Stimulated activated CD4-positive, alpha-beta T cell treated with anti-CD3 and anti-CD28 coated beads, Interleukin-12 subunit alpha, Interleukin-12 subunit beta, amount 100 ng/mL, for 24 hours (primary cell): ENCODE measurements at places on chromosomes 7 and 10.

- DNase-seq = no peak
Measured at GRCh38 chr7:149566103-149566502, 68.5 kb upstream of the ZNF746 start.

DNA sequence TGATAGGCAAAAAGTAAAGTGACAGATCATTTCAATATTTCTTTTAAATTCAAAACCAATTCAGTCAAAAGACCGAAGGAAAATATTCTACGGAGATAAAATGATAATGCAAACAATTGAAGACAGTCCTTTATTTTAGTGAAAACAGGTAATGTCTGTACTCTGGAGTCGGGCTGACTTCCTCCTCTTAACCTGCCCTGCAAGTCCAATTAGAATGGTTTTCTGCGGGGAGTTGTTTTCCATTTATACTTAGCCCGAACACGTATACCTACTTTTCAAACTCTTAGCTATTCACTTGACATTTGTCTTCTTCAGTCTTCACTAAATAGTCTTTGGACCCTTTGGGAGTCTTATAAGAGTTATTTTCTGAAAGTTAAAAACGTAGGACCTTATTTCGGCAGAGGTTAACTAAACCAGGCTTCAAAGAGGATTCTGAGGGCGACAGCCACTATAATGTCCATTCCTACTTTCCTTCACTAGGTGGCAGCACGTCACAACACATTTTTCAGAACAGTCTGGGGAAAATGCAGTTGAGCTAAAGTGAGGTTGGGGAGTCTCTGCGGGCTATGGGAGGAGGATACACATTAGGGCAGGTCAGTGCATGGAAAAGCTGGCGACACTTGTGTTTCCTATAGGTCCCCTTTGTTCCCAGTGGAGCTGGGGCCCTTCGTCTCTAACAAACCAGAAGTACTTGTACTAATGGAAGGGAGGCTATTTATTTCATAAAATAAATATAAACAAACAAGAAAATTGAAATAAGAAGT lies 472.0 kb downstream of the KCNMA1 start:
- DNase-seq = peak; percentile 11

- no peak for DNase-seq
Measured at GRCh38 chr10:25083546-25084111, 67.2 kb downstream of the THNSL1 start.

GRCh38 chr10:109981650-109982049 lies 26.1 kb upstream of the ADD3 start:
- no peak for DNase-seq

GRCh38 chr7:118615681-118616080 lies 391.2 kb downstream of the ANKRD7 start:
- DNase-seq = no peak

DNA sequence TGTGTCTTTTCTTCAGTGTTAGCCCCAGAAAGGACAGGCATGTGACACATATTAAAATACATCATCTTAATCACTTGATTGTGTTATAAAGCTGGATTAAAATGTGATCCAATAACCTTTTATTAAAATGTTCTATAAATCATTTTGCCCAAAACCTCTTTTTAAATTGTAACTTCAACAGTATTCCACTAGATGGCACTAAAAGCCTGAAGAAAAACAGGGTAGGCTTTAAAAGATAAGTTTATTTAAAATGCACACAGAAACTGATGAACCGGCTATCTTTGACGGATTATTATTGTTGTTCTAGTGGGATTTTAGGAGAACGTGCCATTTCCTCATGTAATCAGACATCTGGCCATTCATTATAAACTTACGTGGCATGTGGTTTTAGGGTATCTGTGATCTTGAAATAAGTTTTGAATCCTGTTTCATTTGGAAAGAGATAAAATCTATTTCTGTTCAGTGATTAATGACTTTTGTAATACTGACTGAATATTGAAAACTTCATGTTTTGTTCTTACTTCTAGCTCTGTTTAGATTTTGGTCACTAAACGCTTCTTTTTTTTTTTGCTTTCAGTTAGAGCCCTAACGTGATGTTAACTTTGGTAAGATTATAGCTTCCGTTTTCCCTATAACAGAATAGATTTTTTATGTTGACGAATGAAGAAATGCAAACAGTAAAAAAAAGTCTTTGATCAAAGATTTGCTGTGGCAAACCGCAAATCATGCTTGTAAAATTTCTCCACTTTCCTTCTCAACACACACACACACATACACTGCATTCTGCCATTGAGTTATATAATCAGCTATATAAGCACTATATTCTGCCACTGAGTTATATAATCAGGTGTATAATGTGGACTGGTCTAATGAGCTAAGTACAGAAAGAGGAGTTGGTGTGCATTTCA lies 13.6 kb downstream of the VPS50 start:
- no peak for DNase-seq

DNA sequence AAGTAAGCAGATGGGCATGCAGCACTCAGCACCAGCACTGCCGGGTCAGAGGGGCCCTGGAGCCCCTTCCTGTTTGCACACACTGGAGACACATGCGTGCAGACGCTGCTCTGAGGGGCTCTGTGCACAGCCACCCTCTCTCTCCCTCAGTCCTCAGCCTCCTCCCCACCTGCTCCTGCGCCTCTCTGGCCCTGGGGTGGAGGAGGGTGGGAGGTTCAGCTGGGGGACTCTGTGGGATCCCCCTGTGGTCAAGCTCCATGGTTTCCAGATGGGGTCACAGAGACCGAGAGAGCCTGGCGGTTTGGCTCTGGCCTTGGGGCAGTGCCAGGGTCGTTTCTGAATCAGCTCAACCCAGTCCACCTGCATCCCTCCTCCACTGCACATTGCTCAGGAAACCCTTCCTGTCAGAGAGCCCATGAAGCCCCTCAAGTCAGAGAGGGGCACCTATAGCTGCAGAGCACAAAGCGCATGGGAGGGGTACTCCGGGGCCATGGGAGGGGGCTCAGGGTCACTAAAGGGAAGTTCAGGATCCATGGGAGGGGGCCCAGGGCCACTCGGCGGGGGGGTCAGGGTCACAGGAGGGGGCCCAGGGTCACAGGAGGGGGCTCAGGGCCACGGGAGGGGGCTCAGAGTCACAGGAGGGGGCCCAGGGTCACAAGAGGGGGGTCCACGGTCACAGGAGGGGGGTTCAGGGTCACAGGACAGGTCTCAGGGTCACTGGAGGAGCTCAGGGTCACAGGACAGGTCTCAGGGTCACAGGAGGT lies 161.7 kb downstream of the ADARB2 start:
- no peak for DNase-seq

GRCh38 chr10:78211561-78212051 lies 177.9 kb downstream of the RPS24 start:
- no peak for DNase-seq

DNA sequence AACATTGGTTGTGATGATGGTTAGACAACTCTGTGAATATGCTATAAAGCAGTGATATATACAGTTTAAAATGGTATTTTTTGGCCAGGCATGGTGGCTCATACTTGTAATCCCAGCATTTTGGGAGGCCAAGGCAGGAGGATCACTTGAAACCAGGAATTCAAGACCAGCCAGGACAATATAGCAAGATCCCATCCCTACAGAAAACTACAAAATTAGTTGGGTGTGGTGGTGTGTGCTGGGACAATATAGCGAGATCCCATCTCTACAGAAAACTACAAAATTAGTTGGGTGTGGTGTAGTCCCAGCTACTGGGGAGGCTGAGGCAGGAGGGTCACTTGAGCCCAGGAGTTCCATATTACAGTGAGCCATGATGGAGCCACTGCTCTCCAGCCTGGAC lies 27.5 kb upstream of the MSMB start:
- DNase-seq = no peak

GRCh38 chr7:80618096-80618495 lies 20.3 kb upstream of the CD36 start:
- no peak for DNase-seq

GRCh38 chr10:124588736-124589490 lies 127.3 kb downstream of the LHPP start:
- no peak for DNase-seq

DNA sequence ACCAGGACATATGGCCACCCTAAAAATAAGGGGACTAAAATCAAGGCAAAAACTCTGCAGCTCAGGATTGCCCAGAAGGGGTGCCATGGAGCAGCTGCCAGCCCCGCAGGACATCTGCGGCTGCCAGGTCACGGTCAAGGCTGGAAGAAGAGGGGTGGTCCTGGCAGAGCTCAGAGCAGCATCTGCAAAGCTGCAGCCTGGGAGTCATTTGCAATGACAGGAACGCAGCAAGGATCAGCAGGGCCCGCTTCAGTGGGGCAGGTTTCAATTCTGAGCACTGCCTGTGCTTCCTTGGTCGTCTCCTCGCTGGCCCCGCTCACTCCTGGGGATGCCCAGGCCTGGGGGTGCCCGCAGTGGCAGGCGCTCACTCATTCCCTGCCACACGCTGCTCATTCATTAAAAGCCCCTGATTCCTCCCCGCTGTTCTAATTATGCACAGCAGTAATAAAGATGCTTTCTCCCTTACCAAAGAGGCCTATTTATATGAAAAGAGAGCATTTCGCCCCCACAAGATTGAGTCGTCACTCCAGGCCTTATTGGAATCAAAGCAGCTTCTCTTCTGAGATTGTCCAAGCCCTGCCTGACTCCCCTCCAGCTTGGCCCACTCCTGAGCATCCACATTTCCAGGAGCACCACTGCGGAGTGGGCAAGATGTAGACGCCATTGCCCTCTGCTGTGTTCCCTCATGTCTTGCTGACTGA lies 4.6 kb downstream of the HSPA12A start:
- no peak for DNase-seq

DNA sequence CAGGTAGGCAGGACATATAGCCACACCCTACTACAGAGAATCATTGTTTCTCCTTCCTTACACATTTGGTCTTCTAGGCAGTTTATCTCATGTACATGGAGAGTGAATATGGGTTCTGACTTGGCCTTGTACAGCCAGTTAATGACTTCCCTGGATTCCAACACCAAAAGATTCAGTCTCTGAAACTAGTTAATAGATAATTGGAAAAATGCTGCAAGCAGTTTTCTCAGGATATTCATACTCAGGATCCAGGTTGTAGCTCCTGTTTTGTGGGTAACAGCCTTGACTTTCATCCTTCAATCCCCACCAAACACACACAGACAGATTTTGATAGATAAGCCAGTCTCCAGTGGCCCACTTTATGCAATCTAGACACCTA lies 690.2 kb downstream of the NRG3 start:
- no peak for DNase-seq

DNA sequence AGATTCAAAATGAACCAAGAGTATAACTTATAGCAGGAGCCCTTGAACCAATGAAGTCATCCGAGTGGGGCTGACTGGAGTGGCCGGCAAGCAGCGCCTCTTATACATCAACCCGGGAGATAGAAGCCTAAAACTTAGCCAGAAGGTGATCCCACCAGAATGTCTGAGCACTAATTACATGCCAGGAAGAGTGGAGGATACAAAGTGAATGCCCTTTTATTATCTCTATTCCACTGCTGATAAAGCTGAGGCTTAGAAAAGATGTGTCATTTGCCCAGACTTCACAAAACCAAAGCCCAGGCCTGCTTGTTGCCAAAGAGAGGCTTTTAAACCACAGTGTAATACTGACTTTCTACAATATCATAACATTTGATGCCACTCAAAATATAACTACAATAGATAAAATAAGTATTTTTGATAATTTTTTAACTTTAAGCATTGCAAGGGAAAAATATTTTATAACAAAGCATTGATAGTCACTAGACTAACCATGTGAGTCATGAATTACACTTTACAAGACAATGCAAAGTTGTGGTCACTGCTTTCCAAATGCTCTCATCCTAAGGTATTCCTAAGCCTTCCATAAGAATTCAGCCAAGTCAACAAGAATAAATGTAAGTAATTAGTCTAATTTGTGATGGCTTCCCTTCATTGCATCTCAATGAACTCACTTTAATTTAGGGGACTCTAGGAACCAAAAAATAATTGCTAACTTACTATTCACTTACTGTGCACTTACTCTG lies 58.6 kb upstream of the ARID5B start:
- no peak for DNase-seq

DNA sequence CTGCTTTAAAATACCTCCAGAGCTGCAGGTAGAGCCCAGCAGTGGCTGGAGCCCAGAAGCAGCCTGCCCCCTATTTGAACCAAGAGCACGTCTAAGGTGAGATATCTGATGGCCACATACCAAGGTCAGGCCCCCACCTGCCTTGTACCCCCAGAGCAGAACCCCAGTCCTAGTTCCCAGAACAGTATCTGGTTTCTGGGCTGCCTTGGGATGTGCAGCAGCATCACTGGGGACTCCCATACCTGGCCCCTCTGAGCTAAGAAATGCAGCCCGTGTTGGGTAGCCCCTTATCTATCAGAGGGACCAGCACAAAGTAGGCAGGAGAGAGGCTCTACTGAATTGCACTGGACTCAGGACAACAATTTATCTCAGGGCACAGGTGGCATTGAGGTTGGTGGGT lies 8.9 kb downstream of the SFTPD start:
- DNase-seq = no peak

DNA sequence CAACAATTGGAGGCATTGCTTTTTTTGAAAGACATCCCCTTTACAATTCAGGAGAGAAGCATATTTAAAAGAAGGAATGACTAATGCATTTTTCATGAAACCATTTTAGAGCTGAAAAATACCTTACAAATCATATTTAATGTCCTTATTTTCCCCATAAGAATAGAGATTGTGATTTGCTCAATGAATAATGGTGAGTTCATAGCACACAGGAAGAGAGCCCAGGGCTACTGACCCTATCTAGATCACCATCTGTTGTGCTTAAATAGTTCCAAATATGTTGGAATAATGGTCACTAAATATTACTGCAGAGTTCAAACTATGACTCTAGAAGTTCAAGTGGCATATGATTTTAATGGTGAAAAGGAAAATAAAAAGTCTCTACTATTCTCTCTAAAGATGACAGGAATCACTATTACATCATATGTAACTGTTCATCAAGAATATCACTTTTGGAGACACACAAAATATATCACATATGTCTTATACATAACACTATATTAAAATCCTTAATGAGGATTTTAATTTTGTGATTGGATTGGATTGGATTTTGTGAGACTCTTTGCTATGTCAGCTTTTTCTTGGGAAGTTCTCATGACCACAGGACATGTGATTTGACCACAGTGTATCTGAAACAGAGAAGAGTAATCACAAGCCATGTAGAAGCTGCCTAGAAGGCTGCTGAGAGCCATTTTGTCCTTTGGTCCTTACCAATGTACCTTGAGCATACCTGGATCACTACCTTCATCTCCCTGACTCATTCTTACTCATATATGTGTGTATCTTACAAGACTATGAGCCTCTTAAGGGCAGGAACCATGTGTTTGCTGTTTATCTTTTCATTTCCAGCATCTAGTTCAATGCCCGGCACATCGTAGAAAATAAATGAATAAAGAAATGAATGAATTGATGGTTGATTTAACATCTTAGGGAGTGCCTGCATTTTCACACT lies 26.4 kb downstream of the SLC16A9 start:
- no peak for DNase-seq
